ENCODE measurements at places on chromosomes 1 and 21. TPM values are rescaled to one million over a fixed set of nuclear protein-coding genes. Genes with fewer than 3 reads are reported as not detected.

The KRTAP19-8 gene
- not detected for total RNA-seq

The FGR gene
- total RNA-seq: not detected

The KRTAP19-3 gene
- not detected for total RNA-seq

The TTC22 gene
- not detected for total RNA-seq

The PLA2G5 gene
- 9.8 TPM for total RNA-seq

The ZBTB8A gene
- total RNA-seq: 5.9 TPM

The CFHR4 gene
- total RNA-seq: not detected

The STRIP1 gene
- 41.9 TPM for total RNA-seq

The AZIN2 gene
- total RNA-seq: 9.1 TPM

GRCh38 chr1:28199328-28200233, 23.1 kb upstream of the PTAFR start:
- no peak for DNase-seq

- DNase-seq: peak; percentile 98
Measured at GRCh38 chr1:115189814-115190539, 100.7 kb upstream of the TSPAN2 start.

GRCh38 chr1:244381878-244382565, 69.7 kb downstream of the ADSS2 start:
- peak; percentile 77 for DNase-seq

DNA sequence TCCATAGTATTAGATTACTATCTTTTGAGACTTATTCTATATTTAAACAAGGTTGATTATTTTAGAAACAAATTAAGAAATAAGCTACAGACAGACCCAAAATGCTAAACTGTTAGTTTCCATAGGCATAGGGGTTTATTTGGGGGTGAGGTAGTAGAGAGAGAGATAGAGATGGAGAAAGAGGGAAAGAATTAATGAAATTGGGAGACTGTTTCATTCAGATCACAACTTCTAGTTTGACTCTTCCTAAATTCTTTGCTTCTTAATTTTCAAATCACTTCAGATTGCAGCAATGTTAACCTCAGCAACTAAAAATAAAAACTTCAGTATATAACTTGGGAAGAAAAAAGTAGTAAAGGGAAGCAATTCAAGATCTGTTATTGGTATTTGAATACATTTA, 3.4 kb downstream of the JUN start:
- DNase-seq: no peak

DNA sequence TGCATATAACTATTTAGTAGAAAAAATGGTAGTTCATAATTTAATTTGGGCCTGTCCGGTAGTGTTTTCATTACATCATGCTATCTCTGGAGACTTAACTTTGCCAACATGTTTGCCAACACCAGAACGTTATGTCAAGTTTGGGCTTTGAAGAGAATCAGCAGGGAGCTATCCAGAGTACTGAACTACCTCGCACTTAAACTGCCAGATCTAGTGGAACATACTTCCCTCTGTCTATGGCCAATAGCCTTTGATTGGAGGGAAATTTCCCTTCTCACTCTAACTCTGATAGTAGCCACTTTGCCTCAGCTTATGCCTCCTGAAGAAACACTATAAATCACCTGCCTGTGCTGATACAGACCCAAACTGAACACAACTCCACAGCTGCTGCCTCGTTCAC, 10.0 kb downstream of the LRRC53 start:
- peak; percentile 9 for DNase-seq

DNA sequence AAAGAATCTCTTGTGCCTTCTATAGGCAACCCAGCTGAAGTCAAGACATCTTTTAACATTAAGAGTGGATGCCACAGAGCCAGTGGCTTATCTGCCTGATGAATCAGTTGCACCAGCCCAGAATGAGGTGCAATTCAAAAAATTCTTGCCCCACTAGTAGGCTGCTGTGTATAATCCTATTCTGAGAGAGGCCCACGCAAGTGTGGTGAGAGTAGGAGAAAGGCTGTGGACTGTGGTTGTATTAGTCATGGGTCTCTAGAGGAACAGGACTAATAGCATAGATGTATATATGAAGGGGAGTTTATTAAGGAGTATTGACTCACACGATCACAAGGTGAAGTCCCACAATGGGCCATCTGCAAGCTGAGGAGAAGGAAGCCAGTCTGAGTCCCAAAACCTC, 216.4 kb downstream of the LTN1 start:
- DNase-seq: peak; percentile 86

DNA sequence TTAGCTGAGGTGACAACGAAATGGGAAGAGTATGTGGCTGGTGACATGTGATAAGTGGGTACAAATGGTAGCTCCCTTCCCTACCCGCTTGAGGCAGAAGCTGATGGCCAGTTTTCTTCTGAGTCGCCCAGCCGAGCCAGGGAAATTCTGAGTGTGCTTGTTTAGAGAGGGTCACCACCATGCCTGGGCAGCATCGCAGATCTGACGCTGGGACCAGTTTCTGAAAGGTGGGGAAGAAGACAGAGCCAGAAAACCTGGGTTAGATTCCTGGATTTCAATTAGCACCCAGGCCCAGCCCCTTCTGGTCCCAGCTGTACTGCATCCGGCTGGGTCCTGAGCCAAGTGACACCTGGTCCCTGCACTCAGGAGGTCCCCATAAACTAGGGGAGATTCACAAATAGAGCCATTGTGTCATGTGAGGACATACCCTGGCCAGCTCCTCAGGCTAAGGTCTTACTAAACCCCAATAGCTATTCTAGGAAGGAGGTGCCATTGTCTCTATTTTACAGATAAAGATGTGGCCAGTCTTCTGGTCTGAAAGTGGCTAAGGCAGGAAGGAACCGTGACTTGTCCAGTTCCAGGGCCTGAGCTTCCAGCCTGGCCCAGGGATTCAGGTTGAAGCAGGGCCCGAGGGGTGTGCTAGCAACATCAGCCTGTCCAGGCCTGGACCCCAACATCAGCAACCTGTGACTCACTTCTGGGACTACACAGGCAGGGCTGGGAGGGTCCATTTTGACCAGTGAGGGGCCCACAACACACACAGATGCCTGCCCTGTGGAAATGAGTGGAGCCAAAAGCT, 1.7 kb upstream of the TMEM61 start:
- DNase-seq: no peak

- no peak for DNase-seq
Measured at GRCh38 chr1:18644973-18645746, 14.5 kb downstream of the PAX7 start.

GRCh38 chr21:41957991-41958766, 4.4 kb upstream of the C2CD2 start:
- DNase-seq: peak; percentile 94

DNA sequence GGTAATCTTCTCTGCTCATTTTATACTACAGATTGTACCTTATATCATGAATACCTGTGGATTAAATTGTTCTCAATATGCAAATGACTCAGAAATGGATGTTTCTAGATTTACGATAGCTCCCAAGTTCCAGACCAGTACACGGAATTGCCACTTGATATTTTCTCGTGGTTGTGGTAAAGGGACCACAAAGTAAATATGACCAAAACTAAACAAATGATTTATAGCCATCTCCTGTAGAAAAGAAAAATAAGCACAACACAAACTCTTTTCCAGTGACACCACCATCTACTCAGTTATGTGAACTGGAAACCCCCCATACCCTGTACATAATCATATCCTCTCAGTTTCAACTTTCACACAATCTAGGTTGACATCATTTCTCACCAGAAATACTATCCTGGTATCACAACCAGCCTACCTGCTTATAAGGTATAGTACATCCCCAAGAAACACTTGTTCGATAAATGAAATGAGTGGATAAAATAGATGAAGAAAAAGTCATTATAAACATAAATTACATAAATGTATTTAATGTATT, 172.3 kb downstream of the ADGRL4 start:
- DNase-seq: no peak

DNA sequence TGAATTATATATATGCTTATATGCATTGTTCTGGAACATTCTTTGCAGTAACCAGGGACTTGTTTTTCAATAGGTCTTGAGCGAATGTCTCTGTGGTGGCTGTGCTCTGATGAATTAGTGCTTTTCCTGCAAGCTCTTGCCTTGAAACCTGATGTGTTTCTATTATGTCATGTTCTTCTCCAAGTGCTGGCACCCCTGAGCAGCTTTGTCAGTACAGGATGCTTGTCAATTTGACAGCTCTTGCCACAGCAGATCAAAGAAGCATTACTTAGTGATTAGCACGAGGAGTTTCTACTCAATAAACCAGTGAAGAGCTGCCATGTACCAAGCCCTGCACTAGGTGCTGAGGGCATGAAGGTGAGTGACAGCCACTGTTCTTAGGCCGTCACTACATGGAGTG, 171.9 kb downstream of the PRDM2 start:
- DNase-seq: no peak

GRCh38 chr1:2948751-2949680, 72.3 kb upstream of the ACTRT2 start:
- no peak for DNase-seq

DNA sequence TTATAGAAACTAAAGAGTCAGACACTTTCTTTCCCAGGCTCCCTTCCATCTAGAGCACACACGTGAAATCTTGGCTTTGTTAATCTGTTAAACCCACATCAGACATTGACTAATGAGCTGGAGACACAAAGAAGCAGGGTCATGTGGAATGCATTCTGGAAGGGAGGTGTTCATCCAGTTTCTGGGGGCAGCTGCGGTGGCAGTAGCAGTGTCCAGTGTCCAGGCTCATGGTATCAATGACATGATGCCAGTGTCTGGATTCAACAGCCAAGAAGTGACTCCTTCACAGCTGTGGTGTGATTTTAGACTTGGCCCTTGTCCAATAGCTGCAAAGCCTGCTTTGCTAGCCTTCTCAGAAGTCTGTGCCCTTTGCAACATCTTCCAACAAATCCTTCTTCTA, 95.2 kb downstream of the NTPCR start:
- DNase-seq: no peak

DNA sequence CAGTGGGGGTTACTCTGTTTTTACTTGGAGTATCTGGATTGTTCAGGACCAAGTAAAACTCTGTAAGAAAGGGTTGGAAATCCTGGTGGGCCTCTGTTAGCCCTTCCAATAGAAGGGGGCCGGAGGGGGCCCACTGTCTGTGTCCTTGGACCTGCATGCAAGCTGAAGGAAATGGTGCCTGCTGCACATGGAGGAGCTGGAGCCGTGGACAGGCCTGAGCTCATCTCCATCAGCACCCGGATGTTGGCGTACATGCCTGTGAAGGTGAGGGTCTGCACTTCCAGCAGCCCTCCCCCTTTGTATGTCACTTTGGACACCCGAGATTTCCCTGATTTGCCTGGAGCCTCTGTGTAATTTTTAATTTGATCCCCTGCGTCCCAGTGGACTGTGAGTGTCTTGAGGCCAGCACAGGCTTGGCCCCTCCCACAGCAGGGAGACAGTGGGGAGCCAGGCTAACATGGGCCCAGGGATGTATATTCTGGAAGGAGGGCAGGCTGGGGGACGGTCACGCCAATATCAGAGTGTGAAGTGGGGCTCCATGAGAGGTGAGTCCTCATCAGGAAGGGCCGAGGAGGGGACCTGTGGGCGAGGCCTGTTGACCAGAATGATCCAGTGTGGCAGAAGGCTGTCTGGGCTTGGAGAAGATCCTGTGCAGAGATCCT, 16.8 kb downstream of the GALNT2 start:
- no peak for DNase-seq

DNA sequence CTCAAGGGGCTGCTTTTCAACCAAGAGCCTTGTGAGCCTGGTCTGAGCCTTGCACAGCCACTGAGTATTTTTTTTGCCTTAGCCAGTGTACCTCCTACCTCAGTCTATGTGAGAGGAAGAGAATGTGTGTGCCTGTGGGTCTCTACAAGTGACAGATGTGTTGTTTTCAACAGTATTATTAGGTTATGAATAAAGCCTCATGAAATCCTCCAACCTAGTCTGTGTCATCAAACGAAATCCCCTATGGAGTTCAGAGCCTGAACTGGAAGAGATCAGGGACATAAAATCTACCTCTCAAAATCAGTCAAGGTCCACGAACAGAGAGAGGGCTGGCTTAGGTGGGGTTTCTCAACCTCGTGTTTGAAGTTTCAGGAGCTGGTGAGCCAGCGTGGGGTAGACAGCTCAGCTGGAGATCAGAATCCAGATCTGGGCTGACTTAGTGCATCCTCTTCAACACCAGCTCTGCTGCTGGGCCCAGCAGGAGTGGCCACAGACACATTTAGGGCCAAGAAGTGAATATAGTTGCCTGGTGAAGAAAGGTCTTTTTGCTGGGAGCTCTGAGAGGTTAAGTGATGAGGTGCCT, 8.2 kb downstream of the XKR8 start:
- no peak for DNase-seq

GRCh38 chr1:228450200-228450599, 33.5 kb upstream of the TRIM17 start:
- DNase-seq: no peak

GRCh38 chr1:22680726-22681125, 27.7 kb downstream of the C1QB start:
- DNase-seq: no peak

- no peak for DNase-seq
Measured at GRCh38 chr1:221416723-221417122, 325.2 kb downstream of the DUSP10 start.

GRCh38 chr1:232570007-232570406, 59.9 kb downstream of the SIPA1L2 start:
- peak; percentile 74 for DNase-seq

DNA sequence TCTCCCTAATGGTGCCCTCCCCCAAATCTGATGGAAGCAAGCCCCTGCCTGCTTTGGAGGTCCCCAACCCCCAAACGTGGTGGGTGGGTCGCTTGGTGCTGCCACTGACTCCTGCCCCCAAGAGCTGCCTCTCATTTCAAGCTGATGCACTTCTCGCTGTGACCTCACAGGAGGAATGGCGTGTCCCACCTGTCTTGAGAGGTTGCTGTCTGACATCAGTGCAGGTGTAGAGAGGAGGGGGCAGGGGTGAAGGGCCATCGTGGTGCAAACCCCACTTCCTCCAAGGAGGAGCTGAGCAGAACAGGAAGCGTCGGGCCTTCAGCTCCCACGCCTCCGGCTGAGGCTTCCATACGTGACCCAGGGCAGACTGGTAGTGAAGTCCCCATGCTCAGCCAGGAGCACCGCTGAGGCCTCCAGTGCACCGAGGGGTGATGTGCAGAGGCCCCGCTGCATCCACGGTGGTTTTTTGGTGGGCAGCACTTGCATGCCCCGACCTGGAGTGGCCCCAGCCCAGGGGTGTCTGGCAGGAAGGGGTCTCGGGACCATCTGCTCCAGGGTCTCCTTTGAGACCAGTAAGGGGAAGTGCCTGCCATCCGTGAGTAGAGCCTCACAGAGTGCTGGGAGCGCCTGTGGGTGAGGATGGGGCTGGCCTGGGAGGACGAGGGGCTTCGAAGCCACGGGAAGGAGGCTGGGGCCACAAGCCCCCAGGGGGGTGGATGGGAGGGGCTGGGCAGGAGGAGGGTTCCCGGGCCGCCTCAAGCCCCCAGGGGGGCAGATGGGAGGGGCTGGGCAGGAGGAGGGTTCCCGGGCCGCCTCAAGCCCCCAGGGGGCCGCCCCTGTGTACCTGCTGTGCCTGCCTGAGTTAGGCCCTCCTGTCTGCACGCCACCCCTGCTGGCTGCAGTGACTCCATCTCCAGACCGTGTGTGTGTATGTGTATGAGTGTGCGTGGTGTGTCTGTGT, 39.8 kb downstream of the WDR4 start:
- DNase-seq: no peak
